ENCODE measurements at places on chromosomes 2 and 18.

GRCh38 chr2:42725657-42726056 lies 38.3 kb downstream of the OXER1 start:
- no peak for DNase-seq

DNA sequence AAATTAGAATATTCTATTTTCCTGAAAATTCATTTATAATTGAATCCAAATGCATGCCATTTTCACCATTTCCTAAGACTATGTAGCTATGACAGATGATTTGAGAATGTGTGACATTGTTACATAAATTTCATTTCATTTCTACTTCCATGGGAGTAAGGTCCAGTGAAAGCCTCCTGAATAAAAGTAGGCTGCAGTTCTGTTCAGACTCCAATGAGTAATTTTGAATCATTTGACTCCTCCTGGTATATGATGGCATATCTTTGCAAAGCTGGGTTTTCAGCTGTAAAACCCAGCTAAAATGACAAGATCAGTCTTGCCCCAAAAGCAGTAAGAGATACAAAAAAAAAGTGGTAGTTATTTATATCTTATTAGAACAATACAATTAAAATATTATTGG lies 101.0 kb upstream of the DNAJC10 start:
- DNase-seq = no peak

DNA sequence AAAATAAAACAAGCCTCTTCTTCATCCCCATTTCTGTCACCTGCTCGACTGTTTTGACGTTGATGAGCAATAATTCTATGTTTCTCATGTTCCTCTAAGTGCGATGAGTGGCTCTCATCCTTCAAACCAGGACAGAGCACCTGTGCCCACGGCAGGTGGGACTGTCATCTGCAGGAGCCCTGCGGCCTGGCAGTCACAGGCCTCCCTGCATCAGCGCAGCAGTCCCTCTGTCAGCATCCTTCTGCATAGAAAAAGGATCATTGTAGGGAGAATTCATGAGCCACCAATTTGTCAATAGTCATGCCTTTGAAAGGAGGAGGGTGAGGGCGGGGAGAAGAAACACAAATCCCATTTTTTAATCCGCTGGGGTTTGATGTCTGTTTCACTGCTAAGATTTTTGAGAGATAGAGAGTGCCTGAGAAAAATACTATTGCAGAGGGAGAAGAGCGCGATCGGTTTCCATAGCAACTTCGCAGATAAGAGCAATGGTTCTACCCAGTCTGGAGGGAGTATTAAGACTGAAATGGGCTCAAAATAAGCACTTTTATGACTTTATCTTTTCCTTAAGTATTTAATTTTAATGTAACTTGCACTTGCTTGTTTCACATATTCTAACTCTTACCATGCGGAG lies 234.3 kb upstream of the NCKAP5 start:
- DNase-seq = no peak

- no peak for DNase-seq
Observed at GRCh38 chr2:146826388-146826787, 1018.4 kb upstream of the ACVR2A start.

GRCh38 chr2:174573621-174574081 lies 24.0 kb downstream of the WIPF1 start:
- DNase-seq = no peak

DNA sequence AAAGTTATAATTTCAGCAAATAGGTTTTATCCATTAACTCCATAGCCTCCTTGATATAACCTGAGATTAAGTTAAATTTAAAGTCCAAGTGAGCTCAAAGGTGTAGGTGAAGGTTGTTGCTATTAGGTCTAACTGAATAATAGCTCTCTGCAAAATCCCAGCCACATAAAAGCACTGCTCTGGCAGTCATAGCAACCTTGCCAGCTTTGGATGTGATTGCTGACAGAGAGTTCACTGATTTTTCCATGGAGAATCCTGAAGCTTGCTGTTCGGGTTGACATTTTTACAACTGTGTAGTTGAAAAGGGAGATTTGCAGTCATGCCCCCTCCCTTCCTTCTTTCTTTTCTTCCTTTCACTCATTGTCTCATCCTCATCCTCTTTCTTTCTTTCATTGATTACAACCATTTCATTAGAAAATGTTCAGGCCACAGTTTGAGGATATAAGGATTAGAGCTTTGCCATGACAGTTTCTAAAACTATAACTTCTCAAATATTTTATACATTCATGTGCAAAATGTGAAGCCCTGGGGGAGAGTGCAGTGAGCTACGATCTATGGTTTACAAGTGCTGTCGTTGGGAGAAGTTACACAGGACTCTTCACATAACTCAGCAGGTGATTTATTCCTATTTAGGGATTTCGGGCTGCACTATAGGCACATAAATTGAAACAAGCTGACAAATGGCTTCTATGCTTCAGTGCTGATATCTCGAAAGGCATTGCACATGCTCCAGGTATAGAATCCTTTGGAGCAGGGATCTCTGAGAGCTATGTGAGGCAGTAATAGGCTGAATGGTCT lies 193.8 kb downstream of the LRRTM4 start:
- no peak for DNase-seq

- DNase-seq = no peak
Observed at GRCh38 chr2:75327334-75327733, 128.0 kb upstream of the TACR1 start.

DNA sequence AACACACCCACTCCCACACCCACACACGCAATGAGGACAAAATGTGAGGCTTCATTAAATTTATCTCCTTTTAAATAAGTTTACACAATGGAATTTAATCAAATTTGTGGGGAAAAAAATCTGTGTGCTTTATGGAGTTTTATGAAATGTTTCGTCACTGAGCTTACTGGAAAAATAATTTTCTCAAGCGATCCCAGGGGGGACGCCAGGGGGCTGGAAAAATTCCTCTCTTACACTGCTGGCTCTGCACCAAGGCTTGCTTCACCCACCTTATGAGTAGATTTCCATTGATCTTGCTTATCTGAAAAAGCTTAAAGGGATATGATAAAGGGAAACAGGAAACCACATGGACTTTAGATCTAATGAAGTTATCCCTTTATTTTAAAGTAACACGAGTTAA lies 95.5 kb downstream of the CABYR start:
- no peak for DNase-seq

DNA sequence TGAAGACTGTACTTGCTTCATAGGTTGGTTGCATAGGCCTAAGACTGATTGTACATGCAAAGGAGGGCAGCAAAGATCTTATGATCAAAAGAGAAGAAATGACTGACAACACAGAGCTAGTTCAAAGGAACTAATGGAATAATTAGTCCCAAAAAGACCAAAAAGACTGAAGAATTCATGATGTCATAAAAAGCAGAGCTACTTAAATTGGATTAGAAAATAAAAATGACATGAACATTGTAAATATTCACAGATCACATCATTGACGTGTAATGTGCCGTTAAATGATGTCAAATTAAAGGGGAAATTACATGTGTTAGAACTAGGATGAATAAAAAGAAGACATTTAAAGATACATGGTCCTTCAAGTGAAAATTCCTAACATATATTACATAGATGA lies 616.8 kb downstream of the NR4A2 start:
- DNase-seq = no peak

DNA sequence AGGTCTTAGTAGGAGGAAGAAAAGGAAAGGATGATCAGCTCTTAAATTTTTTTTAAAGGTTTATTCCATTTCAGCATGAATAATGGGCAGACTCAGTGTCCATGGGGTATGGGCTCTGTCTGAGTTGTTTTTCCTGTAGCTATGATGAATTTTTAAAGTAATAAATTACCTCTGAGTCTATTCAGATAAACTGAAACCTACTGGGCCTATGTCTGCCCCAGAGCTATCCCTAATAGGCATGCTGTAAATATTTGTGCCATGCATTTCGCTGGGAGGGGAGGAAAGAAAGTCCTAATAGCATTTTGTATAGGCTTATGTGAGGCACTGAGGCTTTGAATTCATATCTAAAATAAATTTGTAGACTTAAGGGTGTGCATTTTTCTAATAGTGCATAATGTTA lies 210.4 kb upstream of the BOD1L2 start:
- DNase-seq = no peak
